Progenitor cell of endocrine pancreas (in vitro differentiated cells): ENCODE measurements at places on chromosomes 3 and 15. TPM values are rescaled to one million over a fixed set of nuclear protein-coding genes. Genes with fewer than 3 reads are reported as not detected.

- no peak for DNase-seq
- H3K36me3 ChIP-seq, result no peaks in the 10 kb centered on the region
- H3K27me3 ChIP-seq, result no peaks in the 10 kb centered on the region
- no peak overlapping the region for H3K4me3 ChIP-seq
- H3K4me1 ChIP-seq, result no peaks in the 10 kb centered on the region
These were observed 536.3 kb upstream of the NAALADL2 start for GRCh38 chr3:174322789-174323188.

GRCh38 chr3:3200632-3201212 lies 21.2 kb upstream of the CRBN start:
- no peak overlapping the region for H3K27ac ChIP-seq
- no peaks in the 10 kb centered on the region for H3K36me3 ChIP-seq
- H3K4me3 ChIP-seq, result no peak overlapping the region

- H3K4me3 ChIP-seq, result peak overlapping the region; percentile 61
- H3K4me1 ChIP-seq, result no peaks in the 10 kb centered on the region
- peaks cover 9% of the 10 kb centered on the region for H3K36me3 ChIP-seq
- peaks cover 52% of the 10 kb centered on the region for H3K27me3 ChIP-seq
- no peak overlapping the region for H3K27ac ChIP-seq
These were observed 156.7 kb downstream of the KLF13 start for GRCh38 chr15:31483053-31483985.

The GHRL gene
- total RNA-seq, result 31.8 and 45.8 TPM in 2 replicates

The ZNF501 gene
- 6.7 and 7.5 TPM in 2 replicates for total RNA-seq

GRCh38 chr3:40337136-40338108 lies 27.9 kb downstream of the EIF1B start:
- H3K4me1 ChIP-seq, result peaks cover 8% of the 10 kb centered on the region

- H3K4me3 ChIP-seq, result peak overlapping the region; percentile 29
- H3K27ac ChIP-seq, result no peak overlapping the region
- H3K4me1 ChIP-seq, result peaks cover 18% of the 10 kb centered on the region
- peak; percentile 35 for DNase-seq
- H3K27me3 ChIP-seq, result peaks cover 44% of the 10 kb centered on the region
These were observed 885 bp downstream of the EFCC1 start for GRCh38 chr3:129001806-129002572.

GRCh38 chr3:96209699-96210098 lies 604.7 kb upstream of the EPHA6 start:
- no peaks in the 10 kb centered on the region for H3K36me3 ChIP-seq
- DNase-seq, result no peak
- peak overlapping the region; percentile 51 for H3K27ac ChIP-seq
- H3K27me3 ChIP-seq, result no peaks in the 10 kb centered on the region

GRCh38 chr15:70528816-70529215 lies 234.5 kb downstream of the UACA start:
- no peak overlapping the region for H3K27ac ChIP-seq
- H3K36me3 ChIP-seq, result no peaks in the 10 kb centered on the region
- H3K4me1 ChIP-seq, result no peaks in the 10 kb centered on the region
- H3K4me3 ChIP-seq, result no peak overlapping the region
- H3K27me3 ChIP-seq, result peaks cover 59% of the 10 kb centered on the region

The IMPG2 gene
- total RNA-seq, result 0.82 and 0.98 TPM in 2 replicates

DNA sequence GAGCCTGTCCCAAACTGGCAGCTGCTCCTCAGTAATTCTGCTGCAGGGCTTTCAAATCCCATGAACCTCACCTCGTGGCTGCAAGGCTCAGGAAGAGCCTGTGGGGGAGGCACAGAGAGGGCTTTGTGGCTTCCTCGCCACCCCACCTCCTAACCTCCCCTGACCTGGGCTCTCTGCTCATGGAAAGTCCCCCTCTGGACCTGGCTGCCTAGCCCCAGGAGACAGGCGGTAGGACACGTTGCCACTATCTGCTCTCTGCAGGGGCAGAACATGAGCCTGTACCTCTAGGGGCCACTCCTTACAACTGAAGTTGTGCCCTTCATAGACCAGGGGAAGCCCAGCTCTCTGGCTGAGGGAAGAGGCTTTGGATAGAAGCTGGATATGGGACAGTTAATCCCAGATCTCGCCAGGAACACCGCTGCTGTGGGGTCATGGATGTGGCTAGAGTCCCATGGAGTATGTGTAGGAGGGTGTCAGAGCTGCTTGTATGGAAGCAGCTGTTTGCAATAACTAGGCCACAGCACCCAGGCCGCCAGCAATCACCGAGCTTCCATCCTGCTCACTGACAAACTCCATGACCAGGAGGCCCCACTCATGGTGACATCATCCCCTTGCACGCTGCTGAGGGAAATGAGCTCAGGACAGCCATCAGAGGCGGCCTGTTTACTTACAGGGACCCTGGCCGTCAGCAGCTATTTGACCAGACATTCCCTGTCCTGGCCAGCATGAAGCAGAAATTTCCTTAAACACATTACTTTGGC lies 34.0 kb upstream of the CILP start:
- H3K4me1 ChIP-seq, result peaks cover 11% of the 10 kb centered on the region
- H3K4me3 ChIP-seq, result no peak overlapping the region
- DNase-seq, result no peak
- H3K27me3 ChIP-seq, result no peaks in the 10 kb centered on the region

DNA sequence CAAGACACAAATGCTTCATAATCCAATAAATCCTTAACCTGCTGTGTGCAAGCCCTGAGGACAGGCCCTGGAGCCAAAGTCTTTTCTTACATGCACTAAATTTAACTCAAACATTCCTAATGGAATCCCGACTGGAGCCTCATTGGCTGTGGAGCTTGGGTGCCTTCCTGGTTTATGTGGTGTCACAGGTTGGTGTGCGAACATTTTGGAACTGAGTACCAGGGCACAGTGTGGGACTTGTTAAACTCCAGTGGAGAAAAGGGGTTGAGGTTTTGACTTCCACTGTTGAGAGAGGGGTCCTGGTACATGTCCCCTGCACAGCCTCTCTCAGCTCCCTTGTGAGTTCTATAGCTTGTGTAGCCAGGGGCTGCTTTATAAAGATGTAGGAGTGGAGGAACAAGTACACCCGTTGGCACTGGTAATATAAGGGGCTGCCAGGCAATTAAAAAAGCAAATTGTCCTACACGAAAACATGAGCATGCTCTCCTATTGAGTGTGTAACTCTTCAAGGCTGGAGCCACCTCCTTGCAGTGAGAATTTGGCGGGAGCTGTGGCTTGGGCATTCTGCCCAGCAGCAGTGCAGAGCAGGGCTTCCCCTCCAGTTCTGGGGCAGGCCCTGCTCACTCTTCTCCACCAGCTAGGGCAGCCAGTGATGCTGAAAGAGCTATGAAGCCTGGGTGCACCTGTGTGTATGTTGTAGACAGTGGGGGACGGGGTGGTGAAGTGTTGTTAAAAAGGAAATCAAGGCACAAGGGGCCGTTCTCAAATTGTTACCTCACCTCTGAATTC lies 218.1 kb downstream of the CLSTN2 start:
- H3K4me1 ChIP-seq, result no peaks in the 10 kb centered on the region
- H3K4me3 ChIP-seq, result no peak overlapping the region
- no peaks in the 10 kb centered on the region for H3K36me3 ChIP-seq
- H3K27ac ChIP-seq, result no peak overlapping the region
- no peak for DNase-seq

The SLC35G2 gene
- total RNA-seq, result 2.3 and 2.4 TPM in 2 replicates

DNA sequence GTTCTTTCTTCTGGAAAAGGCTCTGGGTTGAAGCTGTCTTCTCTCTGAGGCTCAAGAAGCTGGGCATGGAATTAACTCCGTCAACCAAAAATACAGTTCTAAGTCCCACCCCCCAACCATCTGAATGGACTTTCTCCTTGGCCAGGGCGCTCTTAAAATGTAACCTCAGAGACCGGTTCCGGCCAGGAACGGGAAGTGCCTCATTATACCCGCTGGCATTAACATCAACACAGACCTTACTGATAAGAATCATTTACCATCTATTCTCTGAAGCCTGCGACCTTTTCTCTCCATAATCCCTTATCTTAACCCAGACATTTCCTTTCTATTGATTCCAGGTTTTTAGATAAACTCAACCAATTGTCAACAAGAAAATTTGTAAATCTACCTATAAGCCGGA lies 64.7 kb downstream of the ATP1B3 start:
- no peaks in the 10 kb centered on the region for H3K27me3 ChIP-seq
- peaks cover 8% of the 10 kb centered on the region for H3K36me3 ChIP-seq
- peaks cover 7% of the 10 kb centered on the region for H3K4me1 ChIP-seq
- DNase-seq, result no peak
- H3K27ac ChIP-seq, result peak overlapping the region; percentile 83

DNA sequence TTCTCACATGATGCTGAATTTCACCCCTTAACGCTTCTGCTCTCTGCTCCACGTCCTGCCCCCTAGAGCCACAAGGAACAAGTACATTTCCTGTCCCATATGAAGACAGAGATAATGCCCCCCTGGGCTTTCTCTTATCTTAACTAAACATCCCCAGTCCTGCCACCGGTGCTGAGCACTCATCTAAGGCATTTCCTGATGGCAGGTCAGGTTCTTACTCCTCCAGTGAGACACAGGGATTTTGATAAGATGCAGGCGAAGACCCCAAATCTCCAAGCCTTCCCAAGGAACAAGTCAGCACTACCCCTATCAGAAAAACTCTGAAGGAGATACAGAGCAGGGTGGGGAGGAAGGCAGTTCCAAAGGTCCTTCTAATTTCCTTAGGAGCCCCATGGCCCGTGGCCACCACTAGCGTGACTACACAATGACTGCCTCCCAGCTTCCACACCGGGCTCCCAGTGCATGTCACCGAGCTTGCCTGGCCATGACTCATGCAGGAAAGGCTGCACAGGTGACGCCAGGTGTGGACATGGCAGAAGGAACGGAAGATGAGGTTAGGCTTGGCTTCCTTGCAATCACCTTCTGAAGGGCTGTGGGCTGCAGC lies 152.9 kb downstream of the XXYLT1 start:
- no peaks in the 10 kb centered on the region for H3K36me3 ChIP-seq
- peaks cover 23% of the 10 kb centered on the region for H3K27me3 ChIP-seq
- H3K4me3 ChIP-seq, result no peak overlapping the region
- H3K4me1 ChIP-seq, result peaks cover 24% of the 10 kb centered on the region
- DNase-seq, result no peak

GRCh38 chr3:64223791-64224745 lies 1.2 kb downstream of the PRICKLE2 start:
- H3K4me3 ChIP-seq, result no peak overlapping the region
- H3K27me3 ChIP-seq, result no peaks in the 10 kb centered on the region
- H3K36me3 ChIP-seq, result no peaks in the 10 kb centered on the region
- DNase-seq, result no peak
- peaks cover 15% of the 10 kb centered on the region for H3K4me1 ChIP-seq

- H3K27ac ChIP-seq, result no peak overlapping the region
- peaks cover 8% of the 10 kb centered on the region for H3K4me1 ChIP-seq
- DNase-seq, result no peak
- no peak overlapping the region for H3K4me3 ChIP-seq
These were observed 31.1 kb upstream of the FGD5 start for GRCh38 chr3:14787630-14788029.

DNA sequence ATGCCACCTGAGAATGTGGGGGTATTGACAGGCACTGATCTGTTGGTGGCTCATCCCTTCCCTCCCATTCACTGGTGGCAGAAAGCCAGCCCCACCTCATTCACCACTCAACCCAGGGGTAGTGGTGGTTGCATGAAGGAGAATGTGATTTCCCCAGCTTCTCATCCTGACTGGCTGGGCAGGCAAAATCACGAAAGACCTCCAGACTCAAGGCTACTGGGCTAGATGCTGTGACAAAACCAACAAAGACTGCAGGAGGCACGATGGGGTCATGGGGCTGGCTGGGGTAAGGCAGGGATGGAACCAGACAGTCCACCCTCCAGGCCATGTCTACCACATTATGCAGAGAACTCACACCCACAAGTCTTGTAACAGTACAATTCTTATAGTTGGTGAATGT lies 33.9 kb downstream of the FSTL1 start:
- peak overlapping the region; percentile 93 for H3K27ac ChIP-seq
- H3K27me3 ChIP-seq, result no peaks in the 10 kb centered on the region
- DNase-seq, result no peak
- peaks cover 31% of the 10 kb centered on the region for H3K4me1 ChIP-seq
- H3K36me3 ChIP-seq, result peaks cover 5% of the 10 kb centered on the region
- peak overlapping the region; percentile 51 for H3K4me3 ChIP-seq

- DNase-seq, result no peak
- peaks cover 8% of the 10 kb centered on the region for H3K36me3 ChIP-seq
- H3K4me1 ChIP-seq, result no peaks in the 10 kb centered on the region
- no peak overlapping the region for H3K27ac ChIP-seq
- H3K27me3 ChIP-seq, result no peaks in the 10 kb centered on the region
- H3K4me3 ChIP-seq, result no peak overlapping the region
These were observed 27.2 kb downstream of the AQR start for GRCh38 chr15:34942363-34942762.

DNA sequence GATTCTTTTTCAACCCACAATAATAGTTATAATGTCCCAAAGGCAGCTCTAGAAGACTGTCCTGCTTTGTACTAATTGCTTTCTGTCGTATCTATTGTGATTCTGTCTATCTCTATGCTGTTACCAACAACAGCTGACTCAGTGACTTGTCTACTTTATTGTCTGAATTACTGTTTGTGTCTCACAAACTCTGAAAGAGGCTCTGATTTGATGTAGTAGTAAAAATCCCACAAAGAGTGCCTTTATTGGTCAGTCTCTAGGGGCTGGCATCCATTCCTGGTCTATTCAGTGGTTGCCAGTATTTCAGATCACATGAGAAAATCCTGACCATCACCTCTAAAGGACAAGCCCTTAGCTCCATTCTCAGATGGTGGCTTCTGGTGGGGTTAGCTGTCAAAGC lies 254.2 kb downstream of the NSUN3 start:
- H3K4me1 ChIP-seq, result no peaks in the 10 kb centered on the region
- no peak overlapping the region for H3K27ac ChIP-seq
- no peak for DNase-seq
- H3K36me3 ChIP-seq, result no peaks in the 10 kb centered on the region
- no peaks in the 10 kb centered on the region for H3K27me3 ChIP-seq

- DNase-seq, result no peak
- no peak overlapping the region for H3K27ac ChIP-seq
- H3K27me3 ChIP-seq, result peaks cover 42% of the 10 kb centered on the region
- H3K4me3 ChIP-seq, result no peak overlapping the region
These were observed 11.3 kb downstream of the PLA2G4D start for GRCh38 chr15:42082823-42083604.

DNA sequence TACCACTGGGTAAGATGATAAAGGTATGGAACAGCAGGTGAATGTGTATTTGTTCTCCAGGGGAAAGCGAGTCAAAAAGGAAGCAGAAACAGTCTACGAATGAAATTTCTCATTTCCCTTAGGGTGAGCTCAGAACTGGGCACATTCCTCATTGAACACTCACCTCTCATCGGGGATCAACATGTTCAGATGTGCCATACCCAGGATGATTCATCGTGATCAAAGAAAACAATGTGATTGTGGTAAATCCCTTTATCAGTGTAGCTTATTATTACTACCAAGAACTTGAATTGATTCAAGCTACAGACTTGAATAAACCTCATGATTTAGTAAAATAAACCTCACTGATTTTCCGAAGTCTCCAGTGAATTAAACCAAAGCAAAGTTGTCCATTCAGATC lies 72.1 kb downstream of the GJD2 start:
- H3K27ac ChIP-seq, result no peak overlapping the region
- no peaks in the 10 kb centered on the region for H3K36me3 ChIP-seq
- no peak for DNase-seq
- no peaks in the 10 kb centered on the region for H3K4me1 ChIP-seq
